Stimulated activated CD8-positive, alpha-beta memory T cell treated with anti-CD3 and anti-CD28 coated beads, Interleukin-4, amount 100 ng/mL, for 1 hour (primary cell): ENCODE measurements at places on chromosomes 11 and 22.

GRCh38 chr11:118625036-118625690, 17.7 kb downstream of the PHLDB1 start:
- no peak for DNase-seq

GRCh38 chr11:110297726-110298300, 1.4 kb upstream of the RDX start:
- no peak for DNase-seq

- DNase-seq, result no peak
Measured at GRCh38 chr11:75148436-75148983, 2.4 kb upstream of the SLCO2B1 start.

- DNase-seq, result no peak
Measured at GRCh38 chr22:44838316-44839016, 86.1 kb downstream of the ARHGAP8 start.

DNA sequence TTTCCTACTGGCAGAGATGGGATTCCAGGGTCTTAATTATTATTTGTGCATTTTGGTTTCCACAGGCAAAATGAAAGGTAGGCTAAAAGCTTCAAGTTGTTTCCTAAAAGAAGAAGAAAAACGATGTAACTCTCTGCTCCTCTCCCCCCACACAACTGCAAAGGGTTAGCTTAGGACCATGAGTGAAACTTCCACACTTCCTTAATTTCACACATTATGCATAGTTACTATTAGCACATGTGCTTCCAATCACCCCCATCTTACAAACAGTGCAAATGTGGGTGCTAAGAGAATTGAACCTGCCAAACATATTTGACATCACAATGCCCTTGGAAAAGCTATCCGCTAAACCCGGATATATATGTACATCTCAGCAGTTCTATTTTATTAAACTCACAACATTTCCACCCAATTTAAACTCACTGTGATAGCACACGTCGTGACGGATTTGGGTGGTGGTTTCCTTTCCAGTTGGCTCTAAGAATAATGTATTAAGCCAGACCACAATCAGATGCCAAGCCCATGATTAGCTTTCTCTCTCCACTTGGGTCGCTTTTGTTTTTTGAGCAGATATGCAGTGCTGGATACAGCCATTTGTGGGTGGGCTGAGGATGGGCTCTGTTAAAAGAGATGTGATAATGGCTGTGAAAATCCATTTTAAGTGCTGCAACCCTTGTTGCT, 245.0 kb upstream of the POU2AF2 start:
- no peak for DNase-seq
